DMS79 treated with DMSO at 0.1 percent for 48 hours (cell line): ENCODE measurements at places on chromosomes 11 and 22.
A peak's percentile ranks its signal among the peaks of the same experiment; 100 is the strongest.

DNA sequence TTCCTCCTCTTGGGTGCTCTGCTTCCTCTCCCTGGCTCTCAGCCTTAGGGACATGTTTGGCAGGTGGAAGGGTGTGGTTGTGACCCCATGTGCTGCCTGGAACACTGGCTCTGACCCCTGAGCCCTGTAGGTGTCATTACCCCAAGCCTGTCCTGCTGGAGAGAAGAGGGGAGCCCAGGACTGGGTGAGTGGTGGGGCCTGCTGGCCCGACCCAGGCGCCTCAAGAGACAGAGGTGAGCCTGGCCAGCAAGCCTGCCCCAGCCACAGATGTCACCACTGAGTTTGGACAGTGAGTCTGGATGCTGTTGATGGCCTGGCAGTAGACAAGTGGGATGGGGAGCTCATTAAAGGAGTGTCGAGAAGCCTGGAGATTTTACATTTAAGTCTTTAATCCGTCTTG is 1112.2 kb downstream of the BRD1 start:
- no peak for DNase-seq

GRCh38 chr11:134760299-134760698 is 348.3 kb upstream of the B3GAT1 start:
- DNase-seq = no peak

- DNase-seq = no peak
These were observed 72.7 kb upstream of the PITPNB start for GRCh38 chr22:27991586-27992293.

DNA sequence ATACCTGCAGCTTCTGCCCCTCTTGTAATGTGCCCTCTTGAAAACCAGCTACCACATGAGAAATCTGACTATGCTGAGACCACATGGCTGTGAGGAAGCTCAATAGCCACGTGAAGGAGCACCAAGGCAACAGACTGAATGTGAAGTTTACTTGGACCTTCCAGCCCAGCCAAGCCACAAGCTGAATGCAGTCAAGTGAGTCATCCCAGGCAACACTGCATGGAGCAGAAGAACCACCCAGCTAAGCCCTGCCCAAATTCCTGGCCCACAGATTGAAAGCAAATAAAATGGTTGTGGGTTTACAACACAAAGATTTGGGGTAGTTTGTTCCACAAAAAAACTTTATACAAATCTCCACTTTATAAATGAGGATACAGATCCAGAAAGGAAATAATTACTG is 114.5 kb downstream of the TIMP3 start:
- DNase-seq = no peak

- DNase-seq = no peak
These were observed 39.4 kb downstream of the MICAL2 start for GRCh38 chr11:12149672-12150225.

DNA sequence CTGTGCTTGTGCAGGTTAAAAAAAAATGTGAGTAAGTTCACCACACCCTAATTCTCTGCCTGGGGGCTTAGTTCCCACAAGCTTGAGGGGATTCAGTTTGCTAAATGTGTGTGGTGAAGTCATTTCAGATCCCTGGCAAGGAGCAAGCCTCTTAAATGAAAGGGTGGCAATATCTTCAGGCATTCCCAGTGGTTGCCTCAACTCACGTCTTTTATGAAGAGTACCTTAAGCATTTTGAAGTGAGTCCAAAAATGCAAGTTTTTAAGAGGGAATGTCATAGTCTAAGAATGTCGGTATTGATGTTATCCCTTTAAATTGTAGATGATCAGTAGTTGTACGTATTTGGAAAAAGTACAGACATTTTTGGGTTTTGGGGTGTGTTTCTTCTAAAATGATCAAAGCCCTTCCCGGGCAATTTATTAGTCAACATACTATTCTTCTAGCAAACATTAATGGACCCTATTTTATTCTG is 4.9 kb downstream of the TCP11L1 start:
- no peak for DNase-seq

DNA sequence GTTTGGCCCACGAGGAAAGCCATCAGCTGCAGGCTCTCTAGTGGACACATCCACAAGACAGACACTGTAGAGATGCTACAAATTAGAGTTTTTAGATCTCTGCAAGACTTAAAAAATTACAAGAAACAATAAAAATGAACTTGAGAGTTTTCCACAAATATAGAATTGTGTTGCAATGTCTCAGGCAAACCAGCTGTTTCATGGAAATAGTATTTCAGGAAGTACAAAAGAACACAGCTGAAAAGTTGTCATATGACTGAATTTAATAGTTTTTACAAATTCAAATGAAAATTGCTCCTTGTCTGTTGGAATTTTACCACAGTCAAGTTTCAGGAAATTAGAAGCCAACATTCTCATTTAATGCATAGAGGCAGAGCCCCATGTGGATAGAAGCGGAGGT is 184.5 kb upstream of the PITPNB start:
- DNase-seq = no peak

GRCh38 chr22:42928969-42929837 is 72.1 kb upstream of the ARFGAP3 start:
- no peak for DNase-seq

DNA sequence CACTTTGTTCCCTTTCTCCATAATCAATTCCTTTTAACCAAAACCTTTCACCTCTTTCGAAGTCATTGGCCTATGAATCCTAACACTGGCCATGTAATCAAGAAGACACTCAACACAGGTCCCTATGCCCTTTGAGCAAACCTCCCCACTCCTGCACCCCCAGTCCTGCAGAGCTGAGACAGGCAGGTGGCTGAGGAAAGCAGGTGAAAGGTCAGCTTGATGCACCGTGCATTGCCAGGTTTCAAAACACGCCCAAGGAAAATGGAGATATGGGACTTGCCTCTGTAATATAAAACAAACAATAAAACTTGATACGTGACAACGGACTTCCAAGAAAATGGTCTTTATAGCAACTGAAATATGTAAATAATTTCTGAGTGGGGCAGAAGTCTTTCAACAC is 10.6 kb downstream of the CPT1A start:
- no peak for DNase-seq

DNA sequence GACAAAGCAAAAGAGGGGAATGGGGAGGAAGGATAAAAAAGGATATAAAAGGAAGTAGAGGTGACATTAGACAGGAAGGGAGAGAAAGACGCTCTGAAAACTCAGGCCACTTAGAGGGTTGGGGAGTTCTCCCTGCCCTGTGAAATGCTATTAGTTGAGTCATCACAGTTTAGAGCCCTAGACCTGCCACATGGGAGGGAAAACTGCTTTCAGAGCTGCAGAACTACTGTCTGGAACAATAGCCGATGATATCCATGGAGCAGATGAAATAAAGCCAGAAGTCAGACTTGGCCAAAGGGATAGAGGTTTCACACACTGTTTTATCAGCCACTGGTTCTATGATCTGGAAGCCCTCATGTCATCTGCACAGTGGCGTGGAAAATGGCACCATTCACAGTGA is 157.9 kb downstream of the NCAM1 start:
- no peak for DNase-seq

- DNase-seq = no peak
These were observed 199.3 kb downstream of the TBC1D22A start for GRCh38 chr22:46961591-46962295.

GRCh38 chr11:16926883-16927626 is 87.2 kb downstream of the PLEKHA7 start:
- DNase-seq = no peak

DNA sequence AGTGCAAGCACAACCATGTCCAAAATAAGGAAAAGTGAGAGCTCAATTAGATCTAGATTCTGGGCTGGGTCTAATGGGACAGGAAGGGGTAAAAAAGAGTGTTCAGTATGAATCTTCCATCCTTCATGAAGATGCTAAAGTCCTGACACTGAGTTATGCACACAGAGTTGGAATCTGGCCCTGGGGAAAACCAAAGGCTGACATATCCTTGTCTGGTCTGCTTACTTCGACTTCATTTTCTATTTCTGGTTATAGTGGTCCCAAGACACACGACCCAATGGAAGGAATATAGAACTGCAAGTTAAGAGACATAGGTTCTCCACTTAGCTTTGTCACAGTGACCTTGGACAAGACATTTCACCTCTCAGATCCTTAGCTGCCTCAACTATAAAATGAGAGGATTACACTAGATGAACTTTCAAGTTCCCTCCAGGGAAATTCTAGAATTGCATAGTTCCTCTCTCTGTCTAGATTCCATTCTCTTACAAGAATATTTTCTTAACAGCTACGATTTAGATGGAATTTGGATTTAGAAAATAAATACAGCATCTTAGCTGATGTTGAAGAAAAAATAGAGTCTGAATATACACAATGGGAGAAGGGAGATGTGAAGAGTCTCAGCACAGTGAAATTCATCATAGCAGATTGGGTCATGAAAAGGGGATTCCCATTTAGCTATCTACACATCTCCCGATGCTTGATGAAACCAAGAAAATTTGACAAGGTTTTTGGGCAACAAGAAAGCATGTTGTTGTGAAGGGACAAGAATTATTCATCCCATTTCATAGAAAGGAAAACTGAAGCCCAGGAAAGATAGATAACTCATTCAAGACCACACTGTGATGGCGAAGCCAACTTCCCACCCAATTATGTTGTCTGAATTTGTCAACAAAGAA is 3.3 kb downstream of the BLID start:
- no peak for DNase-seq

GRCh38 chr22:24008022-24008283 is 2.7 kb upstream of the GSTT4 start:
- no peak for DNase-seq

DNA sequence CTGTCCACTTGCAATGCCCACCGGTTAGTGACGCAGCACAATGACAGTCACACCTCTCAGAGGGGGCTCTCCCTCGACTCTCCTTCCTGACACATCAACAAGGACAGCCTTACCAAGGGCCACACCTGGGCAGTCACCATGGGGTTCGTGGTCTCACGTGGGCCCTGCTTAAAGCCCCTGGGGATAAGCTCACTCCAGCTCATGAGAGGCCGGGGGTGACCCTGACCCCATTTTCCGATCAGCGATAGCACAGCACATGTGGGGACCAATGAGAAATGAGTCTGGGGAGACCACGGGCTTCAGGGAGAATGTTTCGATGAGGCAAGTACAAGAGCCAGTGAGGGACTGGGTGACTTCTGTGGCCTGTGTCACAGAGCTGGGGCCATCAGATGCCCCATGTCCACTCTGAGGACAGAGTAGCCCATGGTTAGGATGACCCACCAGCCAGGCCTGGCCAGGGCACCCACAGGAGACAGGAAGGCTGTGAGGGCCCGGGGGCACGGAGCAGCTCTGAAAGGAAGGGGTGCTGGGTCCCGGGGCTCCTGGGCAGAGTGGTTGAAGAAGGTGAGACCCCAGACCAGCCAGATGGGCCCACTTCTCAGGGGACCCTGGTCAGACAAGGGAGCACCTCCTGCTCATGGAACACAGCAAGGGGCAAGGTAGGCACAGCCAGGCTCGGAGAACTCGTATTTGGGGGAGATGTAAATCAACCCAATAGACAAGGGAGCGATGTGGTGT is 128.8 kb downstream of the MED15 start:
- no peak for DNase-seq

DNA sequence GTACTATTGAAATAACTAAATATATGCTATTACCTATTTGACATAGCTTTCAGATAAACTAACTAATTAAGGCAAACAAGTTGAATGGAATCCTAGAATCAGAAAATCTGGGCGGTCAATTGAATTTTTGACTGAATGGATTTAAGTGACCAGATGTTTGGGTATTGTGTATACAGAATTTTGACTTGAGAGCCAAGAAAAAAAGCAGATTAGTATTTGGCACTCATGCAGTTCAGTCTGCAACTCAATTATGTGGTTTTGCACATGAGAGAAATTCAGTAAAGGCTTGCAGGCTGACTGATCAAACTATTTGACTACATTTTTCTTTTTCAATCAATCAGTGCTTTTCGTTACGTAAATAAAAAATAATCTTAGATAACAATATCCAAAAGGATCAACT is 254.8 kb downstream of the GUCY1A2 start:
- DNase-seq = no peak

DNA sequence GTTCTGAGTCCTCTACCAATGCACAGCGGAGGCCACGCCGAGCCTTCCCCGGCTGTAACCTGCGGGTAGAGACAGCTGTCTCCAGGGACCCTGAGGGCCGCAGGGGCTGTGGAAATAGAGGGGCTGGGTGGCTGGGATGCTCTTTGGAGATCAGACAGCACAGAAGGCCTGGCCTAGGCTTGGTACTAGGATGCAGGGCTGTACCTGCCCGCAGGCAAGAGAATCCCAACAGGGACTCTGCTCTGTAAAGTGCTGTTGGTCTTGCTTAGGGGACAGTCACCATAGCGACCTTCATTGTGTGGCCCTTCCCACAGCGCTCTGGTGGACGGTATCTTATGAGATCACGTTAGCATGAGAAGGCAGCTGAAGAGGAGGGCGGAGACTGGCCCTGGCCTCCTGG is 11.3 kb upstream of the KCNJ5 start:
- peak; percentile 23 for DNase-seq

DNA sequence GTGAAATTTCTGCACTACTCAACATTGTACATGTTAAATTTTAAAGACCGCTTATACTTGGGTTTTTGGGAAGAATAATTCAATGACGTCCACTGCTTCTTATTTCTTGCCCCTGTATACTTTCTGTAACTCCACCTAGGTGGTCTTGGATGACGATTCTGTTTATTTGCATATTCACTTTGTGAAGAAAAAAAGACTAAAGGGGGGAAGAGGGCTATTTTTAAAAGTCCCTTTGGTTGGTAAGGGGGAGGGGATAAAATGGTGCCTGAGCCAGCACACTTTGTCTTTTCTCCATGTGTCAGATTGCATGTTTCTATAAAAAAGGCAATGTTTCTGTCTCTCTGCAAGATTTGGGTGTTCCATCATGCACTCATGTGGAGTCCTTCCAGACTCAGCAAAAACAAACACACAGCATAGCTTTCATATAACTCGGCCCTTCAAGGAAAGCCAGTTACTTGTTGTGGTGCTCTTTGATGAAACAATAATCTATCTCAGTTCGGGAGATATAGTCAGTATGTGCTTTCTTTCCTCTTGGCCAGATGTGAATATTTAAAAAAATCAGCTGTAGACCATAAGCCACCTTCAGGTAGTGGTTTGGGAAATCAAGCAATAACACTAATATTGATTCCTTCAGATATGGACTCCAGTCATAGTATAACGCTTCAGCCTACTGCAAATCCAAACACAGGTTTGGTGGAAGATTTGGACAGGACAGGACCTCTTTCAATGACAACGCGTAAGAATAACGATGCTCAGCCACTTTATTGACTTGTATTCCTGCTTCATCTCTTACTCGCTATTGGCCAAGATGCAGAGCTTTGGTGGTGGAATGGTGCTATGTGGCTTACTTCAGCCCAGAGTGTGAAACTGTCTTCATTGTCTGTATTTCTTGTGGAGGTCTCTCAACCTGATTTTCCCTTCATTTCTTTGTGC is 68.8 kb downstream of the CD44 start:
- DNase-seq = no peak

GRCh38 chr11:35487532-35488078 is 37.8 kb downstream of the PAMR1 start:
- peak; percentile 10 for DNase-seq
